ENCODE measurements at places on chromosomes 12 and 14. TPM values are rescaled to one million over a fixed set of nuclear protein-coding genes. Genes with fewer than 3 reads are reported as not detected.

- no peak overlapping the region for H3K4me3 ChIP-seq
- no peaks in the 10 kb centered on the region for H3K27me3 ChIP-seq
- no peak overlapping the region for H3K27ac ChIP-seq
- no peak for DNase-seq
- no peaks in the 10 kb centered on the region for H3K36me3 ChIP-seq
- no peaks in the 10 kb centered on the region for H3K4me1 ChIP-seq
Measured at GRCh38 chr12:69179786-69180185, 59.6 kb upstream of the CPSF6 start.

DNA sequence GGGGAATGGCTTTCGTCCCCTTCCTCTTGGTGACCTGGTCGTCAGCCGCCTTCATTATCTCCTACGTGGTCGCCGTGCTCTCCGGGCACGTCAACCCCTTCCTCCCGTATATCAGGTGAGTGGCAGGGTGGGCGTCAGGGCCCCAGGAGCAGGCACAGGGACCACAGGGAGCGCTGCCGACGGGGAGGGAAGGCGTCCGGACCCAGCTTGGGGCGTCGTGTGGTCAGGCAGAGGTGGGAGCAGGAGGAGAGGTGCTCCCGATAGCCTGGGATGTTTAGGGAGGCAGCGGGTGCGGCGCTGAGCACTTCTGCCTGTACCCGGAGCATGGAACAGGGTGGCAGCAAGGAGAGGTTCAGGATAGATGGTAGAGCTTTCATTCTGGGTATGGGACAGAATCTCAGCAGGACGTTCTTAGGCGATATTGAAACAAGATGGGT, 444 bp downstream of the DRAM1 start:
- no peak for DNase-seq
- no peaks in the 10 kb centered on the region for H3K4me1 ChIP-seq
- no peak overlapping the region for H3K27ac ChIP-seq
- peak overlapping the region; percentile 54 for H3K4me3 ChIP-seq

- no peak for DNase-seq
- H3K4me3 ChIP-seq, result no peak overlapping the region
- no peaks in the 10 kb centered on the region for H3K36me3 ChIP-seq
- no peak overlapping the region for H3K27ac ChIP-seq
Measured at GRCh38 chr12:93838193-93838592, 161.0 kb downstream of the CRADD start.

- H3K27ac ChIP-seq, result no peak overlapping the region
- DNase-seq, result peak; percentile 78
- H3K4me1 ChIP-seq, result peaks cover 36% of the 10 kb centered on the region
- H3K36me3 ChIP-seq, result peaks cover 4% of the 10 kb centered on the region
- peaks cover 16% of the 10 kb centered on the region for H3K27me3 ChIP-seq
Measured at GRCh38 chr12:24902511-24903328, 46.2 kb downstream of the BCAT1 start.

GRCh38 chr12:92905258-92905810, 23.8 kb downstream of the EEA1 start:
- DNase-seq, result no peak
- H3K27me3 ChIP-seq, result no peaks in the 10 kb centered on the region
- no peaks in the 10 kb centered on the region for H3K4me1 ChIP-seq
- no peak overlapping the region for H3K4me3 ChIP-seq
- no peak overlapping the region for H3K27ac ChIP-seq

GRCh38 chr12:20476551-20476950, 108.2 kb downstream of the PDE3A start:
- no peaks in the 10 kb centered on the region for H3K36me3 ChIP-seq
- H3K27ac ChIP-seq, result no peak overlapping the region
- no peak for DNase-seq
- H3K27me3 ChIP-seq, result no peaks in the 10 kb centered on the region

GRCh38 chr12:116278279-116278626, 760 bp upstream of the MED13L start:
- H3K27ac ChIP-seq, result no peak overlapping the region
- DNase-seq, result no peak
- H3K4me1 ChIP-seq, result peaks cover 55% of the 10 kb centered on the region
- no peaks in the 10 kb centered on the region for H3K36me3 ChIP-seq
- H3K4me3 ChIP-seq, result peak overlapping the region; percentile 60
- H3K27me3 ChIP-seq, result no peaks in the 10 kb centered on the region

DNA sequence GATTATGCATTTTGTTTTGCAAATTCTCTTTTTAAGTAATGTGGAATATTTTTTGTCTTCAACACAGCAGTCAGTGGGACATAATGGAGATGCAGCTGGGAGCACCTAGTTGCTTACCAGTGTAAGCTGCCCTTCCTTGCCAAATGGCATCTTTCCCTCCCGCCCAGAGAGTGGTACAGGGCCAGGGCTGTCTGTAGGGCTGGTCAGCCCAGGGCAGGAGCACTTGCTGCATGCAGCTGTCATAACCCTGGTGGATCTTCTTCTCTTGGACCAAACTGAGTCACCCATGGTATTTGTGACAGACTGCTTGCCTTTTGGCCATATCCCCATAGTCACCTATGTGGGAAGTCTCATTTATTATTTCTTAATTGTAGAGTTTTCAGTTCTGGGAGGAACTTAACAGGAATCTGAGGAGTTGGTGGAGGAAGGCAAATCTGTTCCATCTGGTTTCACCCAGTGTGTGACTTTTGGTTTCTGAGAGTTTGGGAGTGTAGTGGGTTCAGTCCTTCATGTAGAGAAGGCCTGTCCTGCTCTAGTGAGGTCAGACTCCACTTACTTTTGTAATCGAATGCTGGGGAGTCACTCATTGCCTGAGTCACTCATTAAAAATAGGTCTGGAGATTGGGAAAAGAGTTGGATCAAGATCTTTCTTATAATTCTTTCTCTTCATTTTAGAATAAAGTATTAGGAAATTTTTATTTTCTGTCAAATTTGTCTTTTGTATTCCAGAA, 62.0 kb upstream of the ASPG start:
- H3K4me3 ChIP-seq, result no peak overlapping the region
- no peak for DNase-seq
- no peaks in the 10 kb centered on the region for H3K4me1 ChIP-seq

DNA sequence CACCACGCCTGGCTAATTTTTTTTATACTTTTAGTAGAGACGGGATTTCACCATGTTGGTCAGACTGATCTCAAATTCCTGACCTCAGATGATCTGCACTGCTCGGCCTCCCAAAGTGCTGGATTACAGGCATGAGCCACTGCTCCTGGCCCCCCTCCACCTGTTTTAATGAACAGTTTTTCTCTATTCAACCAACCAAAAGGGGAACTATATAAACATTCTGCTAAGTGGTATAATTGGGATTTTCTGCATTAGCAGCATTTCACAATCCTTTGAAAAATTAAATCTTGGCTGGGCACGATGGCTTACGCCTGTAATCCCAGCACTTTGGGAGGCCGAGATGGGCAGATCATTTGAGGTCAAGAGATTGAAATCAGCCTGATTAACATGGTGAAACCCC, 44.8 kb downstream of the KNTC1 start:
- no peaks in the 10 kb centered on the region for H3K4me1 ChIP-seq
- H3K27ac ChIP-seq, result no peak overlapping the region

- H3K27ac ChIP-seq, result no peak overlapping the region
- H3K4me1 ChIP-seq, result no peaks in the 10 kb centered on the region
- no peak overlapping the region for H3K4me3 ChIP-seq
Measured at GRCh38 chr14:89641495-89642175, 224.6 kb upstream of the FOXN3 start.

Gene CLEC2D
- total RNA-seq, result 10.3 TPM

Gene SLC2A13
- total RNA-seq, result 11.1 TPM

All from neural progenitor cell (in vitro differentiated cells).